ENCODE measurements at places on chromosomes 1 and 21.

DNA sequence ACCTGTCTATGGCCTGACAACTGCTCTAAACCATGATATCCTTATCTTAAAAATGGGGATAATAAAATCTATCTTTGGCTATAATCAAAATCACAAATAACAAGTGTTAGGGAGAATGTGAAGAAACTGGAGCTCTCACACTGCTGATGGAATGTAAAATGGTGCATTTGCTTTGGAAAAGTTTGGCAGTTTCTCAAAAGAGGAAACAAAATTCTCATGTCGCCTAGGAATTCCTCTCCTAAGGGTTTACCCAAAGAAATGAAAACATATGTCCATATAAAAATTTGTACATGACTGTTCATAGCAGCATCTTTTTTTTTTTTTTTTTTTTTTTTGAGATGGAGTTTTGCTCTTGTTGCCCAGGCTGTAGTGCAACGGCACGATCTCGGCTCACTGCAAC lies 64.3 kb downstream of the ZNF281 start:
- no peak for DNase-seq

DNA sequence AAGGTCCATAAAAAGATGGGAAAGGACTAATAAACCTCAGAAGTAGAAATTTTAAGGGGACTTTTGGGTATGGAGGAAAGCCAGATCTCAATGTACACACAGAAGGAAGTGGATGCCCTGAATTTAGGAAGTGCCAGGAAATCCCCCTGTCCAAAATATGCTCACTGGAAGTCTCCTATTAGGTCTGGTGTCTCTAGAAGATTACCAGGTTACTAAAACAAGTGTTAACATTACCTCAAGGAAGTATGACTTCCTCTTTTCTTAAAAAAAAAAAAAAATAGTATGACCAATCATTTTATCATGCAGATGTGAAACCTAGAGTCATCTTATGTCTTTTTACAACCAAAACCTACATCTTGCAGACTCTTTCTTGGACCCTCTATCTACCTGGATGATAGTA lies 30.7 kb downstream of the CD58 start:
- DNase-seq: no peak

GRCh38 chr1:157117527-157118057 lies 18.0 kb upstream of the ETV3L start:
- DNase-seq: no peak

- DNase-seq: no peak
Observed at GRCh38 chr1:59671066-59671952, 143.4 kb upstream of the HOOK1 start.

DNA sequence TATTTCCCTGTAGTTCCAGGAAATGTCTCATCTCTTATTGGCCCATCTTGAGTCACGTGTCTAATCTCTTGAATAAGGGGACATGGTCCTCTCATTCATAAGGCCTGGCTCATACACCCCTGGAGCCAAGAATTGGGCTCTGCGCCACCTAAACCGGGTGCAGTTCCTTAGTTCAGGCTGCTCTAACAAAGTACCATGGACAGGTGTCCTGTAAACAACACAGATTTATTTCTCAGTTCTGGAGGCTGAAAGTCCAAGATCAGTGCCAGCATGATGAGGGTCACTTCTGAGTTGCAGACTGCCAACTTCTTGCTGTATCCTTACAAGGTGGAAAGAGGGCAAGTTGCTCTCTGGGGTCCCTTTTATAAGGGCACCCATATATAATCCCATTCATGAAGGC lies 60.2 kb upstream of the VAMP3 start:
- DNase-seq: no peak

DNA sequence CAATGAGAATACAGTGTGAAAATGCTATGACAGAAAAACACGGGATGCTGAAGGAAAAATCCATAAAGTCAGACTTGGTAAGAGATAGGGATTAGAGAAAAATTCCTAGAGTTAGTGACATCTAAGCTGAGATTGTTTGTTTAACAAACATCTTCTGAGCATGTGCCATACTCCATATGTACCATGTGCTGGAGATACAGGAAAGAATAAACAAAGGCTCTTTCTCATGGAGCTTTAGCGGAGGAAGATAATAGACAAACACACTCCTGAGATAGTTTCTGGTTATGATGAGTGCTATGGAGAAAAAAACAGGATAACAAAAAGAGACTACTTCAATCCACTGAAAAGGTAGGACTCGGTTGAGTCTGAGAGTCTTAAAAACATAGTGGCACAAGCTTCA lies 22.0 kb upstream of the AIM2 start:
- no peak for DNase-seq

- no peak for DNase-seq
Observed at GRCh38 chr21:45986316-45987051, 4.9 kb downstream of the COL6A1 start.

DNA sequence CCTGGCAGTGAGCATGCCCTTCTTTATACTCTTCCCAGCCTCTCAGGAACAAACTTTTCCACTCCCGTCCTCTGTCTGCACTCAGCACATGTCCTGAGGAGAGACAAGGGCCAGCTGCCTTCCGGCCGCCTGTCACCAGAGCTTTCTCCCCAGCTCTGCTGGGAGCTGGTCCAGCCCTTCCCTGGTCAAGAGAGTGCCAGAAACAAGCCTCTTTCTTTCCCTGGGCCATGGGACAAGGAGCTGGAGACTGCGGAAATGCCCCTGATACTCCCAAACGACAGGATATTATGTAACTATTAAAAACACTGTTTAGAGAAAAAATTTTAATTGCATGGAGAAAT lies 10.4 kb downstream of the LAMB3 start:
- no peak for DNase-seq

- DNase-seq: no peak
Observed at GRCh38 chr21:30238168-30238567, 22.3 kb upstream of the CLDN8 start.

- DNase-seq: no peak
Observed at GRCh38 chr1:240616018-240616417, 4.1 kb upstream of the GREM2 start.

DNA sequence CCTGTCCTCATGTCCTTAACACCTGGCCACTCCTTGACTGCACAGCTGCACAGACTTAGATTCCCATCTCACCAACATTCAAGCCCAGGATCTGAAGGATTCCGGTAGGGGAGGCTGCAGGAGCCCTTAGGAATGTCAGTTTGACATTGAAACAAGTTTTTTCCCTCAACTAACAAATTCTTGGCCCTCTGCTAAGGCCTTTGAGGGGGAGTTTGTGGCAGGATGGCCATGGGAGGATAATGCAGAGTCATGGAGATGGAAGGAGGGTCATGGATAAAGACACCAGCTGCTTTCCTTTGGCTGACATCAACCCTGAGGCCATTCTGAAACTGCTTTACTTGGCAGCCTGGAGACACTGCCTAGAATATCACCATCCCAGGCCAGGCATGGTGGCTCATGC lies 63.4 kb upstream of the PPP2R5A start:
- no peak for DNase-seq

- no peak for DNase-seq
Observed at GRCh38 chr1:43197343-43198127, 25.4 kb downstream of the CFAP57 start.

- no peak for DNase-seq
Observed at GRCh38 chr1:240621249-240621648, 9.3 kb upstream of the GREM2 start.

DNA sequence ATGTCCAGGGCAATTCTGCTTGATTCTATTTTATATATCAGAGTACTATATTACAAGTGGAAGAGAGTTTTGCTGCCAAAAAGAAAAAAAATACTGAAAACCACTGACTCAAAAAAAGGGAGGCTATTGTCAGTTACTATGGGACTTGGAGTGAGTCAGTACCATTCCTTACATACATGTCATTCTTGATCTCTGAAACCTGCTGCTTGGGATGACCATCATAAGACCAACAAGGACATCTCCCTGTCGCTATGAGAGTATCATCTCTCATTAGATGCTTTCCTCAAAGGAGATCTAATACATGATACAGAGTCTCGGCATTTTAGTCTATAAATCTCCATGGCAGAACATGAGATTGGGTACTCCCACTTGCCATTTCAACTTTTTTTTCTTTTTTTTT lies 11.8 kb upstream of the INPP5B start:
- peak; percentile 79 for DNase-seq

GRCh38 chr1:154141240-154141639 lies 13.6 kb downstream of the NUP210L start:
- no peak for DNase-seq

GRCh38 chr1:108862017-108862610 lies 5.2 kb upstream of the AKNAD1 start:
- DNase-seq: no peak

GRCh38 chr21:43645136-43645891 lies 14.0 kb downstream of the HSF2BP start:
- DNase-seq: peak; percentile 75

GRCh38 chr1:91070298-91070697 lies 48.5 kb upstream of the ZNF644 start:
- DNase-seq: no peak

DNA sequence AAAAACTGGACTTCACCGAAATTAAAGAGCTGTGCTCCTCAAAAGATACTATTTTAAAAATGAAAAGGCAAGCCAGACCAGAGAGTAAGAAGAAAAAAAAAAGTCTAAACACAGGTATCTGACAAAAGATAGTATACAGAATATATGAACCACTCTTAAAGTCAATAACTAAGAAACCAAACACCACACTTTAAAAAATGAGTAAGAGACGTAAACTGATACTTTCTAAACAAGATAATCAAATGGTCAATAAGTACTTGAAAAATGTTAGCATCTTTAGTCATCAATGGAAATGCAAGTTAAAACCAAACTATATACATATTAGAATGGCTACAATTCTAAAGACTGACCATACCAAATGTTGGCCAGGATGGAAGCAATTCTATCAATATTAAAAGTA lies 77.6 kb downstream of the EVI5 start:
- DNase-seq: no peak

- DNase-seq: no peak
Observed at GRCh38 chr1:234979296-234980279, 149.0 kb downstream of the TOMM20 start.

DNA sequence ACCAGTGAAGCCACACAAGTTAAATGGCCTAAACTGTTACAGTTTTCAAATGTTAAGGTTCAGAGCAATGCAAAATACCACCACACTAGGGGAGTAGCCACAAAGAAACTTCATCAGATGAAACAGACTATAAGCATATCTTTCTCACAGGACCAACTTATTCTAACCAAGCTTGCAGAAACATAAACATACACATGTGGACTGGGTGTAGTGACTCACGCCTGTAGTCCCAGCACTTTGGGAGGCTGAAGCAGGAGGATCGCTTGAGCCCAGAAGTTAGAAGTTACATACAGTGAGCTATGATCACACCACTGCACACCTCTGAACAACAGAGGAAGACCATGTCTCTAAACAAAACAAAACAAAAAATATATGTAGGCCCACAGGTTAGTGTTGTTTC lies 17.3 kb downstream of the WDR47 start:
- DNase-seq: no peak

DNA sequence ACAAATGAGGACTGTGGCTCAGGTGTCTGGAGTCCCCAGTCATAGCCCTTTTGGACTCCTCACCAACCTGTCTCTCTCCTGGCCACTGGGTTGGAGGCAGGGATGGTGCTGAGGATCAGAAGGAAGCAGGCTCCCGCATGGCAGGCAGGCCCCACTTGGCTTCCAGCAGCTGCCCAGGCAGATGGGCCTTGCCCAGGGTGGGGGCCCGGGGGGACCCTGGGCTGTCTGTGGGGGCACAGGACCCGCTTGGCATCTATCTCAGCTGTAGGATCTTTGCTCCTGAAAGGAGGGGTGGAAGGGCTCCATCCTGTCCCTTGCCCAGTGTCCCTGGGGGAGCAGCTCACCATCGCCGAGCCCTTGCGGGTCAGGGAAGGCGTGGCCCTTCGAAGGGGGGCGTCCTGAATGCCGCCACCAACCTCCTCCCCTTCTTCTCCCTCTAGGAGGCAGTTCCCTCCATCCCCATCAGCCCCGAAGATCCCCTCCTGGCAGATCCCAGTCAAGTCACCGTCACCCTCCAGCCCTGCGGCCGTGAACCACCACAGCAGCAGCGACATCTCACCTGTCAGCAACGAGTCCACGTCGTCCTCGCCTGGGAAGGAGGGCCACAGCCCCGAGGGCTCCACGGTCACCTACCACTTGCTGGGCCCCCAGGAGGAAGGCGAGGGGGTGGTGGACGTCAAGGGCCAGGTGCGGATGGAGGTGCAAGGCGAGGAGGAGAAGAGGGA lies 154.5 kb downstream of the PEX14 start:
- no peak for DNase-seq

- no peak for DNase-seq
Observed at GRCh38 chr1:116983112-116983511, 18.4 kb upstream of the CD101 start.

DNA sequence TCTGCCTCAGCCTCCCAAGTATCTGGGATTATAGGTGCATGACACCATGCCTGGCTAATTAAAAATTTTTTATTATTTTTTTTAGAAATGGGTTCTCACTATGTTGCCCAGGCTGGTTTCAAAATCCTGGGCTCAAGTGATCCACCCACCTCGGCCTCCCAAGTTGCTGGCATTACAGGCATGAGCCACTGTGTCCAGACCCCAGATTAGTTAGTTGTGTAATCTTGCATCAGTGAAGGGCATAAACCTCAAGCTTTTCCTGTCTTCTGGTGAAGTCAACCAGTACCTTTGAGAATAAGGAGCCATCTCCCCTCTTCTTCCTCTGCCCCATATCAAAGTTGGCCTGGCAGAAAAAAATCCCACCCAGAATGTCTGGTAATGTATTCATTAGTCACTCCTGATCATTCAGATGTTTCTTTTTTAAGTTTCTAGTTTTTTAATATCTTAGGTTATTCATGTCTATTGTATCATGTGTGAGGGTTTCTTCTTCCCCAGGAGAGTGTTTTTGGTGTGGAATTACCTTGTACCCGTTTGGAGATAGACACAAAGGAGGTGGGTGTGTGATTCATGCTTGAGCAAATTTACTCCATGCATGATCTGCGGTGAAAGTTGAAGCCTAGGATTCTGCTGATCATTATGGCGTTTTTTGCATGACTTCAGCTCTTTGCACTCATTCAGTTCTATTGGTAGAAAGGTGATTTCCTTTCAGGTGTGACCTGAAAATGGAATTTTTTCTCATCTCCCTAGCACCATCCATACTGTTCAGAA lies 144.0 kb downstream of the FMN2 start:
- peak; percentile 49 for DNase-seq

DNA sequence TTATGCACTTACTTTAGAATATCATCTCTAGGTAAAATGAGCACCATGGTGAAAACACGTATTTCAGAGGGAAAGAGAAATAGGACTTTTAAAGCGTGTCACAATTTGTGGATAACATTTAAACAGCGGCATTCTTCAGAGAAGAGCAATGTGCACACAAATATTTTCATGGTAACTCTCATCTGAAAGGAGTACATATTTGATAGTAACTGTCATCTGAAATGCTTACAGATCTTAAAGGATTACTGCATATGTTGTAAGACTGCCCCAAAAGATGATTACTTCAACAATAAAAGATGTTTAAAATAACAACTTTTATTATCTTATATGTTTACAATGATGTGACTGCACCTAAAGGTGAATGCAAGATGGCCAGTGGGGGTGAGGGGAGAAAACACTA lies 408.8 kb downstream of the PLA2G4A start:
- no peak for DNase-seq
